ENCODE measurements at places on chromosomes 11 and 22.

DNA sequence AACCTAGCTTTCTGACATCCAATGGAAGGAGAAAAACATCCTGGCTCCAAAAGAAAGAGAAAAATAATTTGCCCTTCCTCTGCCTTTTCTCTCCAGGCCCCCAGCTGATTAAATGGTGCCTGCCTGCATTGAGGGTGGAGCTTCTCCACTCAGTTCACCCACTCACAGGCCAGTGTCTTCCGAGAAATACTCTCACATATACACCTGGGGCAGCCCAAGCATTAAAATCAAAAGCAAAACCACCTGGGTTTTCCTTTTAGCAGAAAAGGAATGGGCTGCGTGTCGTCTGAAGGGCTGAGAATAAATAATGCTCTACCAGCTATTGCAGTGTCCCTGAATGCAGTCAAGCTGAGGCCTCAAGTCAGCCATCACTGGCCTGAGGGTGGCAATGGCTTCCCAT, 1143.8 kb upstream of the TENM4 start:
- DNase-seq: no peak

DNA sequence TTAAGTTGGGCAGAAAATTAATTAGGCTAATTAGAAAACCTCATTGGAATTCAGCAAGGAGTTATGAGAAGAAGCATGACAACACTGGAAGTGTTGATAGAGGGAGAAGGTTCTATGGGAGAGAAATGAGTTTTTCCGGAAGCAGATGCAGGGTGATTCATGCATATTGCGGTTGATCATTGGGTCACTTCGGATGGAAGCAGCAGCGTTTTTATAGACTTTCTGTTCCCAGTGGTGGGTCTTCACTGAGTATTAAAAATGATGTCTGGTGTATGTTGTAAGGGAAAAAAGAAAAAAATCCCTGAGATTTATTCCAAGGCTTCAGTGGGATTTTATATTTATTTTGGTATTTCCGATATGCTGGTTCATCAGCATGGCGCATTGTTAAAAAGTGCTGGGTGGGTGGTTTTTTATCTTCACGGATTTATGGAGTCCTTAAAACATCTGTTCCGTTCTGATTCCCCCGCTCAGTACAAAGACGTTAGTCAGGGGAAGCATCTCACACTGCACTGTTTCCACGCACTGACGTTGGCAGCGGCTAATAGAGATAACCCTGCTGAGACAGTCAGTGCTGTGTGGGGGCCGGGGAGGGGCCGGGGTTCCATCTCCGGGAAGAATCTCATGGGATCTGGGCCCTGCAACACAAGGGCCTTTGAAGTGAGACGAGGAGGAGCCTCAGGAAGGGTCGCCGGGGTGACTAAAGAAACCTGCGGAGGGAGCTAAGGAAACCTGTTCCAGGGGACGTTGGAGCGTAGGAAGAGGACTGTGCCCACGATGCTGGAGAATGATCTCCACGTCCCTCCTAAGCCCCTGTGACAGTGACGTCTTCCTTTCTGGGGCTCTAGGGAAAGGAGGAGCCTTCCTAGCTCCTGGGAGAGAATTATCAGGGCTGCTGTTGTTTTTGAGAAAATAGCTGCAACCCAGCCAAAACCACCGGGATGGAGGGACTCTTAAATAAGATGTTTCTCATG, 390.0 kb downstream of the NTM start:
- no peak for DNase-seq

- no peak for DNase-seq
Observed at GRCh38 chr22:19341500-19341899, 50.0 kb upstream of the CLTCL1 start.

DNA sequence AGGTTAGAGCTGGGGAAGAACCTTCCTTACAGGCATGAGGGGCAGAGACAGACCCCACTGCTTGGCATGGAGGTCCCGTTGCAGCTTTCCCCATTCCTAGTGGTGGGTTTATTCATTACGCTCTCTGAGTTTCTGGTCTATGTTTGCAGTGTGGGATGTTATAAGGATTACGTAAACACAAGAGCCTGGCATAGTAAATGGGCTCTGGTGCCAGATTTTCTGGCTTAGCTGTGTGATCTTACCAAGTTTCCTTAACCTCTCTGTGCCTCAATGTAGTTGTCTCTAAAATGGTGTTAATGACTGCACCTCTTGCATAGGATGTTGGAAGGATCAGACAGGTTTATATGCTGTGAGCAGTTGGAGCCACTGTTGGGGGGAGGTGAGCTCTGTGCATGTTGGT, 15.1 kb downstream of the DTX4 start:
- DNase-seq: no peak

DNA sequence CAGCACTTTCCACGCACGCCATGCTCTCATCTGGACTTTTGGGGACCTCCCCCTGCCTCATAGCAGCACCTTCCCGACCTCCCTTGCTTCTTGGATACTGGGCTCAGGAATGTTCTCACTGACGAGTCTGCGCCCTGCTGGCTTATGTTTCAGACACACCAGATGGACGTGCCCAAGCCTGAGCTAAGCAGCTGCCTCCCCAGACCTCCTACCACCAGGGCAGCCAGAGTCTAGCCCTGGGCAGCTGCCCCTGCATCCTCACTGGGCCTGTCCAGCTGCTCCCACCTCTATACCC, 13.2 kb upstream of the RGL4 start:
- DNase-seq: no peak

- DNase-seq: no peak
Observed at GRCh38 chr11:109970516-109971183, 122.5 kb upstream of the ZC3H12C start.

DNA sequence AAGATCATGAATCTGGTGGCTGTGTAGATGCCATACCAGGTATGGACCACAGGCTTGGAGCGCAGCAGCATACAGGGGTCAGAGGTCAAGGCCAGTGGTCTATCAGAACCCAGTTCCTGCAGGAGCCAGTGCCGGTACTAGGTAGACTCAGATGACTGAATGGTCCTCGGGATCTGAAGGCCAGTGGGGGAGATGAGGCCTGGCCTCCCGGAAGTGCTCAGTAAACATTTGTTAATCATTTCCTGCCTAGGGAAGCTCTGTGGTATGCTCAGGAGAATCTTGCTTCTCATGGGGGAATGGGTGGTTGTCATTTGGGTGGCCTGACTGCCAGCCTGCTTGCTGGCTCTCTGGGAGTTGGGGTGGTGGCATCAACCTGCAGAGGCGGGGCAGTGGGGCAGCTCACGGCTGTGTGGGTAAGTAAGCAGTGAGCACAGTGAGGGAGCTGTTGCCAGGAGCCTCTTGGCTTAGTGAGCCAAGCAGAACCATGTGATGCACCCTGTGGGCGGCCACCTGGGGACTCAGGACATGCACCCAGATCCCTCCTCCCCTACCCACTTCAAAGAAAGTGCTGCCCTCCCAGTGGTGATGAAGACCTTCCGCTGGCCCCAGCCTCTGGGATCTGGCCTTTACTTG, 33.0 kb downstream of the PTPRJ start:
- DNase-seq: no peak

DNA sequence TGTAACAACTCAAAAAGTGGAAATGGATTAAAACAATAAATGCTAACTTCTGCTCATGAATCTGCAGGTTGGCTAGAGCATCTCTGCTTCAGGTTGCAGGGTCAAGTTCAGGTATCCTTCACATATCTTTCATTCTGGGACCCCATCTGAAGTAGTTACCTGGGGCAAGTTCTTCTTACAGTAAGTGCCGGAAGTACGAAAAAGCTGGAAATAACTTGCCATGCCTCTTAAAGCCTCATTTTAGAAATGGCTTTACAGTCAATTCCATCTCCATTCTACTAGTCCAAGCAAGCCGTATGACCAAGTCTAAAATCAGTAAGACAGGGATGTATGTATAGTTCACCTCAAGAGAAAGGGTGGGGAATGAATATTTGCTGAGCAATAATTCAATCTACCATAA, 93.7 kb downstream of the FCHSD2 start:
- DNase-seq: no peak

GRCh38 chr11:16297332-16297731, 59.0 kb downstream of the SOX6 start:
- no peak for DNase-seq

- DNase-seq: peak; percentile 100
Observed at GRCh38 chr11:64317325-64317960, at the start of gene TRMT112. TSS of gene TRMT112 (minus strand) at chr11:64317559. CDS start at chr11:64317526, 33 bp downstream.

DNA sequence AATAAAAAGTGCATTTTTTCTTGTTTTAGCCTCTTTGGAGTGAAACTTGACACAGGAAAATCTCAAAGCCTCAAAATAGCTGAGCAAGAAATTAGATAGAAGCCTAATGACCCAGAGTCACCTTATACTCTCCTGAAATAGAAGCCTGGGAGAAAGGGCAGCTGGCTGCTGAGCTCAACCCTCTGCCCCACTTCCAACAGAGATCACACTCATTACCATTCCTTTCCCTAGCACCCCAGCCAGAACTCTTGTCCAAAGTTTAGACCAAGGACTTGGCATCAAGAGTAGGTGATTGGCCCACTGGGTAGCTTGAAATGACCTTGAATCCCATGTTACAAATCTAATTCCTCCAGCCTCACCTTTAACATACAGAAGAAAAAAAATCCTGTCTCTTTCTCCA, 62.7 kb upstream of the AMOTL1 start:
- DNase-seq: no peak

- no peak for DNase-seq
Observed at GRCh38 chr11:122649116-122649515, 6.4 kb upstream of the UBASH3B start.

DNA sequence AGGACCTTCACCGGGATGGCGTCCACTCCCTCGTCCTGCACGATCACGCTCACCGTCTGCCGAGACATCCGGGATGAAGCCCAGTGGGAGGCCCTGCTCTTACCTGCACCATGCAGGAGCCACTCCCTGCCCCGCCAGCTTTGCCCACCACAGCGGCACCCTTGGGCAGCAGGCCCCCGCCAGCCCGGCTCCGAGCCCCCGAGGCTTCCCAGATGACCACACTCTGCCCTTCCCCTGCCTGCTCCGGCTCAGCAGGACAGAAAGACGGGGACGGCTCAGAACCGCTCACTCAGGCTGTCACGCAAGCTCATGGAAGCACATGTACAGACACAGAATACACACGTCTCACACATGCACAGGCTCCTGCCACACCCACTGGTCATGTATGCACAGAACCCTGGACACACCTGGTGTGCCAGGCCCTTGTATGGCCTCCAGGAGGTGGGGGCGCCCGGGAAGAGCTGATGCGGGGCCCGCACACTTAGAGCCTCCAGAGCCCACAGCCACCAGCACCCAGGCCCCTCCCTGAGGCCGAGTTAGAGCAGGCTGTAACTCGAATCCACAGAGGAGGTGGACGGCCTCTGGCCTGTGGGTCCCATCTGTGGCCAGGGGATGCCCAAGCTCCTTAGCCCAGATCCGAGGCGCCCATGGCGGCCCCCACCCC, 8.9 kb upstream of the MAPK11 start:
- DNase-seq: no peak

- DNase-seq: no peak
Observed at GRCh38 chr11:107050121-107050520, 31.8 kb upstream of the GUCY1A2 start.

- DNase-seq: peak; percentile 69
Observed at GRCh38 chr22:33519071-33519973, 401.0 kb downstream of the LARGE1 start.

GRCh38 chr11:126992065-126992803, 8.3 kb downstream of the KIRREL3 start:
- DNase-seq: no peak

- peak; percentile 17 for DNase-seq
Observed at GRCh38 chr22:40193429-40194421, 16.0 kb downstream of the TNRC6B start.

DNA sequence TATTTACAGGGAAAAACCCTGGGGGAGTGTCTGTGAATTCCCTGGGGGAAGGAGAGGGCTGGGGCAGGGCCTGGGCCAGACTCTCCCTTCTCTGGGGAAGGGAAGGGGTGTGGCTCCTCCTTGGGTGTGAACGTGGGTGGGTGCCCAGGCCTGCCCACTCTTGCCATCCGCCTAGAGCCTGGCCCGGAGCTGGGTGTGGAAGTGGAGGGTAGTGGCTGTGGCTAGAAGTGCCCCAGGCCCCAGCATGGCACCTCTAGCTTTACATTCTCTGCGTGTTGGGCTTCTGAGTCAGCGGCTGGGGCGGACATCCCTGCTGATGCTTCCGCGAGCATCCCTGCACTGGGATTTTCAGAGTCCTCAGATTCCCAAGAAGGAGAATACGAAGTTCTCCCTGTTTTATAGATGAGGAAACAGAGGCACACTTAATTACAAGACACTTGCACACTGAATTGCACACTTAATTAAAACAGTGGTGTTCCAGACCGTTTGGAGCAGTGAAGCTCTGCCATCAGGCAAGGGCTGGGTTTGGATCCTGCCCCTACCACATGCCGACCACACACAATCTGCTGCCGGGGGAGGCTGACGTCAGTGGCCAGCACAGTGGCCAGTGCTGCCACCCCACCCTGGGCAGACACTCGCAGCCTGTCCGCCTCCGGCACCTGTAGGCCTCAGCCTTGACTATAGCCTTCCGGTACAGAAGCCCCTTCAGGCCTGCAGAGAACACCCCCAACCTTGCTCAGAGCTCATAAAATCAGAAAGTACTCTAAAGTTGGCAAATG, 7.6 kb downstream of the BAD start:
- DNase-seq: no peak

DNA sequence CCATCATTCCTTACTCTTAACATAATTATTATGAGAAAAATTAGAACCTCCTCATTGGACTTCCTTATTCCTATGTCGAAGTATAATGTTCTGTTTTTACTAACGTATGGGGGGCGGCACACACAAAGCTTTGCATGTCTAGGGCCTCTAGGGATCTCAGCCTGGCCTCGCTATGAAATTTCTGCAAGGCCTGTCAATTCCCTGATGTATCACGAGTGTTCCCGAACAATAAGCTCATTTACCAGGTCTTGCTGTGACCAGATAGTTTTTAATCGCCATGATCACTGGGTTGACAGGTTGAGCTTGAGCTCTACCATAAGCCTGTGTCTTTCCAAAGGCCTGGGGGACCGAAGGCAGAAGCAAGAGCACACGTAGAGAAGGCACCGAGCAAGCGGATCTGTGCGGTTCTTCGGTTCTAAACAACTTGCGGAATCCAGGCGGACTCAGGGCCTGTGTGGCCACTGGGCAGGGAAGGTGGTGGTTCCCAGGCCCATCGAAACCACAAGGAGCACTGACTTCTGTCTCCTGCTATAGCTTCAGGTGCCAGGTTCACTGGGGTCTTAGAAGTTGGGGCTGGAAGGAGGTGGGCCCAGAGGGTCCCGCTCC, 10.4 kb upstream of the FXYD2 start:
- DNase-seq: peak; percentile 86

DNA sequence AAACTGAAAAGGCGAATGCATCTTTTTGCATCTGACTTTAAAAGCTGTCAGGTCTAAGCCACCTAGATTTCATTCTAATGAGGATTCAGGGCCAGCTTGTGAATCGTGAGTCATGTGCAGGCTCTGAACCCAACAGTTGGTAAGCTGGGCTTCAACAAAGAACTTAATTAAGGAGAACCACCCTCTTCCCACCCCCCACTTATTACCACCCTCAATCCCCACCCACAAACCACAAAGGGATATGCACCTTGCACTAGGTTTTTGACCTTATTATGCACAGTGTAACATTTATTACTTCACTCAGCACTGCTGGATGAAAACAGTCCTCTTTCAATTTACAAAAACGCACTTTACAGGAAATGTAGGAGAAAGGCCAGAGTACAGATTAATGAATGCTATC, 94.1 kb upstream of the LIN7C start:
- peak; percentile 62 for DNase-seq

GRCh38 chr11:66002648-66003225, 434 bp downstream of the BANF1 start:
- DNase-seq: no peak

Data from NCI-H526 (cell line).